ENCODE measurements at places on chromosomes 3 and 15. TPM values are rescaled to one million over a fixed set of nuclear protein-coding genes. Genes with fewer than 3 reads are reported as not detected.

The PSMD6 gene
- 113 TPM for total RNA-seq

The ZNF502 gene
- 0.73 TPM for total RNA-seq

The SGO1 gene
- total RNA-seq, result 22.7 TPM

The CRYBG3 gene
- total RNA-seq, result 15.3 TPM

The RGMA gene
- total RNA-seq, result 0.26 TPM

The ESYT3 gene
- total RNA-seq, result 0.37 TPM

The CAMKV gene
- 0.15 TPM for total RNA-seq

The LMAN1L gene
- total RNA-seq, result 0.82 TPM

The GABRB3 gene
- not detected for total RNA-seq

The ST3GAL6 gene
- total RNA-seq, result not detected

The SHC4 gene
- 1.0 TPM for total RNA-seq

The CKMT1B gene
- total RNA-seq, result not detected

The ZNF620 gene
- total RNA-seq, result 2.3 TPM

The ACTRT3 gene
- 1.9 TPM for total RNA-seq

The DPH6 gene
- total RNA-seq, result 9.9 TPM

The ATP2B2 gene
- not detected for total RNA-seq

The BTBD1 gene
- 63.8 TPM for total RNA-seq

The ACP3 gene
- not detected for total RNA-seq

The MYH15 gene
- total RNA-seq, result 0.26 TPM

The DNAJB11 gene
- total RNA-seq, result 46.7 TPM

The CCDC39 gene
- total RNA-seq, result not detected

The WNT7A gene
- 0.29 TPM for total RNA-seq

The CD200 gene
- 26.8 TPM for total RNA-seq

The USP13 gene
- 4.2 TPM for total RNA-seq

The IGSF10 gene
- 0.03 TPM for total RNA-seq

The CPB1 gene
- not detected for total RNA-seq

The FAM162A gene
- 179 TPM for total RNA-seq

The RTP3 gene
- total RNA-seq, result not detected

The CCR2 gene
- total RNA-seq, result 2.9 TPM

The TNFAIP8L3 gene
- total RNA-seq, result not detected

The ISLR gene
- total RNA-seq, result not detected

The REC114 gene
- total RNA-seq, result not detected

The SENP5 gene
- total RNA-seq, result 29.5 TPM
